PC-3 (cell line): ENCODE measurements at places on chromosomes 4 and X.

DNA sequence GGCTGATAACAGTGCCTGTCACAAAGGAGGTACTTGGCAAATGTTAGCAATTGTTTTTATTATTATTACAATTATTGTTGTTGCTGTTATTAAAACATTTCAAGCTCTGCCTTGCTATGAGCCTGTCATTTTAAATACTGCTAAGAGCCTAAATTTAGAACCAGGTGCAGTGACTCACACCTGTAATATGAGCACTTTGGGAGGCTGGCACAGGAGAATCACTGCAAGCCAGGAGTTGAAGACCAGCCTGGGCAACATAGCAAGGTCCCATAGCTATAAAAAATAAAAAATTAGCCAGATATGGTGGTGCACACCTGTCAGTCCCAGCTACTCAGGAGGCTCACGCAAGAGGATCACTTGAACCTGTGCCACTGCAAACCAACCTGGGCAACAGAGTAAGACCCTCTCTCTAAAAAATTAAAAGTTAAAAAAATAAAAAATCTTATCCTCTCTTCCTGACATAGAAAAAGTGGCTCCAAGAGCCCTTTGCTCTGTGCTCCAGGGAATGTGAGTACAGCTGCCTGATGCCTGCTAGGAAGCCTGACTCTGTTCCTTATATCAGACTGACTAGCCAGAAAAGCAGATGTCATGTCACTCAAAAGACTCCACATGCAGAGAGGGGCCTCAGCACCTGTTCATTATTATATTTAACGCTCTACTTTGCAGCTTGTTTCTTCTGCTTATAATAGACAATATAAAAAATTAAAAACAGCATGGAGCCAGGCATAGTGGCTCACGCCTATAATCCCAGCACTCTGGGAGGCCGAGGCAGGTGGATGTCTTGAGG is 234.0 kb downstream of the OPHN1 start:
- DNase-seq: peak; percentile 53

GRCh38 chrX:130887376-130887775 is 15.6 kb downstream of the ENOX2 start:
- DNase-seq: no peak

GRCh38 chr4:112206431-112206830 is 25.2 kb upstream of the AP1AR start:
- no peak for DNase-seq

DNA sequence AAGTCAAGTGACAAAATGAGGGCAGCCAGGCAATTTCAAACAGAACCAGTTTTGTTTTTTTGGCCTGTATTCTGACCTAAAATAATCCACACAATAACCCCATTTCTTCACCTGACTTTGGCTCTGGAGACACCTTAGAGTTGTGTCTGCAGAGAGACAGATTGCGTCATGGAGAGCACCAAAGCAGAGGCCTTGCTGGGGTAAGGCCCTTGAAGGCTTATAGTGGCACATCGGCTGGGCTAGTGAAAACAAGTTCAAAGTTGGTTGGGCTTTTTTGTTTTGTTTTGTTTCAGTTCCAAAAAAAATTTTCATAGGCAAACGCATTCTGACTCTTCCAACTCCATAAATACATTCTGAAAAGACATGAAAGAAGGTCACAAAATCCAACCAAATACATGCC is 34.4 kb downstream of the PARM1 start:
- no peak for DNase-seq

- DNase-seq: no peak
Observed at GRCh38 chr4:173317004-173317403, 17.2 kb downstream of the HMGB2 start.

- DNase-seq: no peak
Observed at GRCh38 chr4:7383266-7383665, 51.5 kb downstream of the PSAPL1 start.

- no peak for DNase-seq
Observed at GRCh38 chr4:932713-933070, 432 bp downstream of the TMEM175 start.

DNA sequence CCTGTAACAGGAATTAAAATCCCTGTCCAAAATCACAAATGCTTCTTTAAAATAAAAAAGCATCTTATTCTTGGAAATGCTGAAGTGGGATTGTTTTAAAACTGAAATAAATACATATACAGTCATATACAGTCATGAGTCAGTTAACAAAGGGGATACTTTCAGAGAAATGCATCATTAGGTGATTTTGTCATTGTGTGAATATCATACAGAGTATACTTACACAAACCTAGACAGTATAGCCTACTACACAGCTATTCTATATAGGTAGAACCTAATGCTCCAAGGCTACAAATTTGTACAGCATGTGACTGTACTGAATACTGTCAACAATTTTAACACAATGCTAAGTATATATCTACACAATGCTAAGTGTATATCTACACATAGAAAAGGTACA is 104.3 kb downstream of the BRWD3 start:
- no peak for DNase-seq

DNA sequence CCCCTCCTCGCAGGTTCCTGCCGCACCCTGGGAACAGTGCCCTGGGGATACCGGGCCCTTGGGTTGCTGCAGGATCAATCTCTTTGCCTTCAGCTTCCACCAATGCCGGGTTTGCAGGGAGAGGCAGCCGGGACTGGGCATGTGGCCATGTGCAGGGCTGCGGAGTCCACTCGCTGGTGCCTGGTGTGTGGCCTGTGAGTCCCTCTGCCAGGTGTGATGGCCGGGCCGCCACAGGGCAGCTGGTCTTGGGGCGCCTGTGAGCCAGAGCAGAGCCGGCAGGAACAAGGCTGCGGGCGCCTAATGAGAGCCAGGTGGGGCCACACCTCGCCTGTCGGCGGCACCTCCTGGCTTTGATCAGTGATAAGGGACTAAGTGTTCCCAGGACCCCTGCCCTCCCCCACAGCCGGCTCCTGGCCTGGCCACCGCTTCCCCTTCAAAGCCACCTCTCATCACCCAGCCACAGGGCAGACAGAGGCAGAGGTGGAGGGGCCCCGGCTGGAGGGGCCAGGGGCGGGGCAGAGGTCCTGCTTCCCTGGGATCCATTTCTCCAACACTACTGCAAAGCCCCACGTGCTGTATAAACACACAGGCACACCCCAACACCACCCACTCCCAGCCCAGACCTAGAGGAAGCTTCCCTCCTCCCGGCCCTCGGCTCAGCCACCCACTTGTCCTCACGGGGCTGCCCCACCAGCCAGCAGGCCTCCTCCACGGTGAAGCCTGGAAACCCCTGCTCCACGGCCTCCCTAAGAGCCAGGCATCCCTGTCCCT is 132.7 kb downstream of the CPZ start:
- no peak for DNase-seq

DNA sequence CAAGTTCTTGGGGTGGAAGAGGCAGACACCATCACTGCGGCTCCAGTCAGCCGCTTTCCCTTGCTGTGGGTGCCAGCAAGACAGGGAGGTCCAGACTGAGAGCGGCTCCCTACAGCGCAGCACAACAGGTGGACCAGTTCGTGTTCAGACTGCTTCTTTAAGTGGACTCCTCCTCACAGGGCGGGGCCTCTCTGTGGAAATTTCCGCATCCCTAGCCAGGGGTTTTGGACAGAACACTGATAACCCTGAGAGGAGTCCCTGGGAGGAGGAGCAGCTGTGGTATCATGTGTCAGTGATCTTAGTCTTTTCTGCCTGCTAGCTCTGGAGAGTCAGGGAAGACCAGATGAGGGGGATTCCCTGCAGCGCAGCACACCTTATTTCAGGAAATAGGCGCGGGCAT is 48.5 kb downstream of the MAGEC2 start:
- no peak for DNase-seq

DNA sequence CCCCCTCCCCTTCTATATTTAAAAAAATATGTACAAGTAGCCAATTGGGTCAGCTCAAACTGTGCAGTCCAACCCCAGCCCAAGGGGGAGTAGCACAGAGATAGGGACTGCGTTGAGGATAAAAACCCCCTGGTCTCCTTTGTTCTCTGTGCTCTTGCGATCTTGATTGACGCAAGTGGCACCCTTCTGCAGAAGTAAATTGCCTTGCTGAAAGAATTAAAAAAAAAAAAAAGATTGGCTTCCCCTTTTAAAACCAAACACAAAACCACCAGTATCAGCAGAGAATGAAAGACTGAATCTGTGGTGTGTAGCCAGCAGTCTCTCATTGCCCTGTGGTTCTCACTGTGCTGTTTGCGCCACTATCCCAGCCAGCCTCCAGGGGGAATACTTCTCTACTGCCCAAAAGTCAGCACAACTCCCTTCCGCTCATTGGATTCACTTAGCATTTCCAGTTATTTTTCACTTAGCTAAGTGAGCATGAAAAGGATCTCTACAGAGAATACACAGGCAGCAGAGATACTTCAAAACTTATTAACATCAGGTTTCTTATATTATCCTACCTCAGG is 29.7 kb downstream of the MANBA start:
- no peak for DNase-seq

DNA sequence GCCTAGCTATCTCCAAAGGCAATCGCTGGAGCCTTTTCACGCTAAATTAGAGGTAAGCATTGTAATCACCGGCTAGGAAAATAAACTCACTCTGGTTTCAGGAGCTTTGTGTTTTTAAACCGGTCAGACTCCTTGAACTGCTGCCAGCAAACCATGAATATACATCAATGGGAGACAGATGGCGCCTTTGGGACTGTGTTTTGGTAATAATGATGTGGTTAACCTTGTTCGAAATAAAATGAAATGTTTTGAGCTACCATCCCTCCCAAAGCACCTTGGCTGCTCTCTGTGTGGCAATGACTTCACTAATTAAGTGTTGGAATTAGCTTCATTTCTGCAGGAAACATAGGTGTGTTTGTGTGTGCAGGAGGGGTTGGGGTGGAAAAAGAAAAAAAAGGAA is 65.3 kb downstream of the CLNK start:
- peak; percentile 39 for DNase-seq

GRCh38 chr4:55637272-55637820 is 1.2 kb upstream of the NMU start:
- no peak for DNase-seq

DNA sequence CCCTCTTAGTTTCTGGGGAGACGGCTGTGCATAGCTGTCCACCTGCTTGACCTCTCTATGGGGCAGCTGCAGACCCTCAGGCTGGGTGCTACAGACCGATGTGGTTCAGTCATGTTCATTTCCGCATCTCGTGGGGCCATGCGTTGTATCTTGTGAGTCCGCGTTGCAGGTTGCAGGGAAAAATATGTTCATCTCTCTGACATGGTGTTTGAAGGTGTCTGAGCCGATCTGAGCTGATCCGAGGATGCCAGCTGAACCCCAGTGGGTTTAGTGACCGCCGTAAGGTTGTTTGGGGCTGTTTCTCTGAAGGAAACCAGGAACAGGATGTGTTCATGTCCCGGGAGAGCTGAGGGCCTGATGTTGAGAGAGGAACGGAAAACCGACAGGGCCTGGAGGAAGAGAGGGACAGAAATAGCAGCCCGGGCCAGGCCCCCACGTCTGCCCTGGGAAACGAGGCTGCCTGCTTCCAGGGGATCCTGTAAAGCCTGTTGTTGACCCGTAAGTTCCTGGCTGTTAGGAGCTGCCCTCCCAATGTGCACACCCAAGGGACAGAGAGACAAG is 9.8 kb upstream of the P2RY8 start:
- DNase-seq: no peak

GRCh38 chr4:40211224-40212185 is 14.7 kb downstream of the RHOH start:
- no peak for DNase-seq

- no peak for DNase-seq
Observed at GRCh38 chr4:150765216-150765615, 183.3 kb downstream of the MAB21L2 start.

DNA sequence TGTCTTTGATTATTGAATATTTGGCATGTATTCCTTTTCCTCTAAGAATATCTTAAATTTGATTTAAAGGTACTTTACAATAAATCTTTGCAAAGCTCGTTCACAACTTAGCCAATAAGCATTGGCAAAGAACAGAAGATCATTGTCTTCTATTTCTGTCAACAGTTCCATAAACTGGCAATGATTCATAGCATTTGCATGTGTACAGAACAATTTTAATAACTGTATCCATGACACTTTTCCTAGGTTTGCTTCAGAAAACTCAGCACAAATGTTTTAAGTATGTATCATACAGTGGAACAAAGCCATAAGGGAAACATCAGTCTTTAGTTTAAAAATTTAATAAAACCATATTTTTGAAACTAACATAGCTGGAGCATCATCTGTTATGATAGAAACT is 462.7 kb upstream of the RPS6KA3 start:
- peak; percentile 77 for DNase-seq

DNA sequence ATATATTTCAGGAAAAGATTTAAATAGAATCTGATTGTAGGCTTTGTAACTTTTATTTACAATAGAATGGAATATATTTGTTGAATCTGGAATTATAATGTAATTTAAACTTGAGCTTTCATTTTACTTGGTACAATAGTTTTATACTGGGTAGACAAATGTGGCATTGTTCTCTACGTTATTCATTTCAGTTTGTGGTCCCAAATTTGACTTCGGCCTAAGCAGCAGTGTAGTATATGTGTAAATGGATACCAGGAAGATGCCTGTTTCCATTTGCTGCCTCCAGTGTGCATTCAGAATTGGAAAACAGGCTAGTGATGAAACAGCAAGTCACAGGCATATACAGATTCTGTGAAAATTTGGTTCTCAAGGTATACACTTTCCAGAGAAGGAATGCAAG is 77.8 kb downstream of the CLDN22 start:
- DNase-seq: no peak

DNA sequence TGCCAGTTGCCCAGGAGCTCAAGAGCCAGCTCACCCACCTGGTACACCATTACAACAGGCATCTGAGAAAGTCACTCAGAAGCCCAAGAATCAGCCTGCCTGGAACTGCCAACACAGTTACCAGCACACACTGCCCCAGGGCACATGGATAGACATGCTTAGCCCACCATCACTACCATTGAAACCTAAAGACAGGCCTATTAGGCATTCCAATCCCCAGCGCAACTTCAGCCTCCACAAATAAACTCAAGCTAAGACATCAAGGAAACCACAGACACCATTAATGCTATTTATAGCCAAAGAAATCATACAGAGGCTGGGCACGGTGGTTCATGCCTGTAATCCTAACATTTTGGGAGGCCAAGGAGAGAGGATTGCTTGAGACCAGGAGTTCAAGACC is 42.3 kb downstream of the ATRX start:
- no peak for DNase-seq

DNA sequence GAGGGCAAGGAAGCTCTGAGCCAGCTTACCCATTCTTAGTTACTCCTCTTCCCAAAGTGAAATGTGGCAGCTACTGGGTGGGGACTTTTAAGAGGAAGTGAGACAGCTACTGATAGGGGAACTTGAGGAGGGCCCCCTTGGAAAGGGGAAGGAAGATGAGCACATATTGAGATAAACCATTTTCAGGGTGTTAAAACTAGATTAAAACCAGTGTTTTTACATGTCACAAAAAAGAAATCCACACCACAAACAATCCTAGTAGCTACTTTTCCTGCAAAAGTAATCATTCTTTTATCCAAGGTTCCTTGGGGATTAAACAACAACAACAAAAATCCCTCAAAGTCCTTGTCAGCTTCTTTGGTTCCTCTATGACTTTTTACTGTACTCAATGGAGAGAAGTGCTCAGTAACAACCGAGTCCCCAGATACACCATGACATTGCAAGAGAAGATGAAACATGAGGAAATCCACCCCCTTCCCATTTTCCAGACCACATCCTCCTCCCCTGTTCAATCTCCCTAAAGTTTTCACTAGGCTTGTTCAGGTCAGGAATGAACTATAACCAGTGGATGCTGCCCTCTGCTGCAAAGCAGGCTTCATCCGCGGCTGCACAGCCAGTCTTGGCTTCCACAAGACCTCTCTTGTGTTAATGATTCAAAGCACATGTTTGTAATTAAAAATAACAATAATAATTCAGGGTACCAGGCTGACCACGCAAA is 113.5 kb upstream of the TMEM164 start:
- DNase-seq: peak; percentile 25
